T-helper 2 cell treated with Interferon-gamma antibody and Interleukin-4, amounts not matched to agents 5 μg/mL and 100 μg/mL, for 36 hours (primary cell): ENCODE measurements at places on chromosomes 11 and 22.

DNA sequence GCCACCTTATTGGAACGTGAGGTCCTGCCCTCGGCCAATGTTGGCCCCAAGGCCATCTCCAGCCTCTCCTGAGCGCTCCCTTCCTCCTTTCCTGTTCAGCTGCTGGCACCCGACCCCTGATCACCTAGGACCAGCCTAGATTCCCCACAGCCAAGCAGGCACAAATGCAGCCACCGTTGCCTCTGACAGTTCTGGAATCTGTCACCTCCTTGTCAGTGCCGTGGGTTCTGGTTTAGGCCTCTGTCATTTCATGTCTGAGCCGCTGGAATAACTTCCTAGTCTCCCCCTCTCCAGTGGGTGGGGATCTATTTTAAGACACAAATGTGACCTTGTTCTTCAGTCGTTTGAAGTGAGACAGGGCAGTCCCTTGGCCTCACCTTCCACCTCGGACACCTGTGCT lies 29.7 kb downstream of the FADS3 start:
- DNase-seq: no peak

- no peak for DNase-seq
Measured at GRCh38 chr11:38680166-38680565, 2082.1 kb upstream of the RAG2 start.

GRCh38 chr11:82229341-82229740 lies 504.3 kb downstream of the FAM181B start:
- no peak for DNase-seq

GRCh38 chr11:61494381-61494961 lies 14.1 kb upstream of the LRRC10B start:
- no peak for DNase-seq

DNA sequence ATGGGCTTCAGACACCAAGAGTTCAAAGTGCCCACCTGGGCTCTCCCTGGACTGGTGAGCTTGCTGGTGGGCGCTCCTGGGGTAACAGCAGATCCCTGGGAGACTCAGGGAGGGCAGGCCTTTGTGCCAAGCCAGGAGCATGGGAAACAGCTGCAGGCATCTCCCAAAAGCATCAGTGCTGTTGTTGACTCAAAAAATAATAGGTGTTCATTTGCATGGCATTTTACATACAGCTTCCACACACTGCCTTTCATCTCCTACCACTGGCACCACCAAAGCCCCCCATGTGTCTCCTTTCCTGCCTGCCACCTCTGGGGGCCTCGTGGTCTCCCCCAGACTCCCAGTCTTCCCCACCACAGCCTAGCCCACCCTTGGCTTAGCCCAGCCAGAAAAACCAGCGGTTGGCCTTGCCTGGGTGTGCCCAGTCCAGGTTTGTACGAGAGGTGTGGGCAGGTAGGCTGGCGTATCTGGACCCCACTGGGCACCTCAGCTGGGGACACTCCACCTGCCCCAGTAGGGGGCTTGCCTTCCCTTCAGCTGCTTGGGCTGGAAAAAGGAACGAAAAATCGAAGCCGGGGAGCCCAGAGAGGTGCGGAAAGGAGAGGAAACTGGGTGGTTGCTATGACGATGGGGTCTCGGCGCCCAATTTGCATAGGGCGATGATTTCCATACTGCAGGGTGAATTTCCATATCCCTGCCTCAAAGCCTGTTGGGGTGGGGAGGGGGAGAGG lies 15.0 kb downstream of the POU2F3 start:
- no peak for DNase-seq

- no peak for DNase-seq
Measured at GRCh38 chr11:112223121-112223520, 3.1 kb upstream of the PTS start.

DNA sequence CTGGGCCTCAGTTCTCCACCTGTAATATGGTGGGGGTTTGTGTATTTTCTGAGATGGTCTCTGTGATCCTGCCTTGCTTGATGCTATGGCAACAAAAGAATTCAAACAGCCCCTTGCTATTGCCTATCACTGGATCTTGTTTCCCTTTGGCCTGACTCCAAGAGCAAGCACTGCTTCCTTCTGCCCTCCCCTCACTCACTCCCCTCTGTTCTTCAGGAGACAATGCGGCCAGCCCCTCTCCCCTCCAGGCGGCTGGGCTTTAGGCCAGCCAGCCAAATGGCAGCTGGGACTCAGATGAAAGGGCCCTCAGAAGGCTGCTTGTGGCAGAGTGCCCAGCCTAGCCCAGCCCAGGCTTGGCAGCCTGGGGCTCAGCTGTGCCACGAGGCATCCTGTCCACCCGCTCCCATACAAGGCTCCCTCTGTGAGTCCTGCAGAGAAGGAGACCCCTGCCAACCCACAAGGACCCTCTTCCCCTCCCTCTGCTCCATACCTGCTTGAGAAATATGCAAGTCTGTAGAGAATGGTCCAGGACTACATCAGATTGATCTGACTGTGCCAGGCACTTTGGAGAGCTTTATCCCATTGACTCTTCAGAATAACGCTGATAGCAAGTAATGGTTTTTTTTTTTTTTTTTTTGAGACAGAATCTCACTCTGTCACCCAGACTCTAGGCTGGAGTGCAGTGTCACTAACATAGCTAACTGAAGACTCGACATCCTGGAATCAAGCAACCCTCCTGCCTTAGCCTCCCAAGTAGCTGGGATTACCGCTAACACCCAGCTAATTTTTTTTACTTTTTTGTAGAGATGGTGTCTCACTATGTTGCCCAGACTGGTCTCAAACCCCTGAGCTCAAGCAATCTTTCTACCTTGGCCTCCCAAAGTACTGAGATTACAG lies 7.6 kb upstream of the KCTD14 start:
- no peak for DNase-seq

- no peak for DNase-seq
Measured at GRCh38 chr11:71138737-71139425, 113.5 kb downstream of the SHANK2 start.

GRCh38 chr22:24427500-24428164 lies at the start of gene ADORA2A:
Gene ADORA2A (plus strand): TSS chr22:24427599. CDS start chr22:24433405, 5,806 bp downstream.
- peak; percentile 65 for DNase-seq

- DNase-seq: no peak
Measured at GRCh38 chr11:133047036-133047770, 485.1 kb downstream of the OPCML start.

- DNase-seq: no peak
Measured at GRCh38 chr22:50691521-50691920, 18.9 kb downstream of the SHANK3 start.

DNA sequence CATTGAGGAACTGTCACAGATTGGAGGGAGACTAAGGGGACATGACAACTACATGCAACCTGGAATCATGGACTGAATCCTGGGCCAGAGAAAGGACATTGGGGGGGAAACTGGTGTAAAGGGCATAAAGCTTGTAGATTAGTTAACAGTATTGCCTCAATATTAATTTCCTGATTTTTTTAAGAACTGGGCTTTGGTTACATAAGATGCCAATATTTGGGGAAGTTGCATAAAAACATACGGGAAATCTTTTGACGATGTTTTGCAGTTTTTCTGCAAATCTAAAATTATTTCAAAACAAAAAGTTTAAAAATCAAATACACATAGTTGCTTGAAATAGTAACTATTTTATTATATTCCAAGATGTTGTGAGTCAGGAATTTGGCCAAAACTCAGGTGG lies 2.9 kb upstream of the FOLR3 start:
- DNase-seq: no peak

- no peak for DNase-seq
Measured at GRCh38 chr11:34521265-34521664, 7.7 kb upstream of the ELF5 start.

- DNase-seq: peak; percentile 6
Measured at GRCh38 chr22:29580200-29580810, 608 bp downstream of the NIPSNAP1 start.

GRCh38 chr11:84558085-84558905 lies 1068.8 kb downstream of the DLG2 start:
- no peak for DNase-seq

DNA sequence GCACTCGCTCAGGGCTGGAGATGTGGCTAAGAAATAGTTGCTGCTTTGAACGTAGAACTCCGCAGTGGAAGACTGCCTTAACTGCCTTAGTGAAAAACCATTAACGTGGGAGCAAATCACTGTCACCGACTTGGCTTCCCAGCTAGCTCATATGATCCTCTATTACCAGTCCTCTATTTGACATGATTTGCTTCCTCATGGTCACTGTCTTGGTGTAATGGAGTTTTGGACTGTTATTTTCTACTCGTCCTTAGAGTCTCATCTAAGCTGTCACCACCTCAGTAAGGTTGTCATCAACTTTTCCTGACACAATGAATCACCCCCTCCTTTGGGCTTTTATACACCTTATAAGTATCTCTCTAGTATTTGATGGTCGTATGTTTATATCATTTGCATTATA lies 167.1 kb upstream of the NARS2 start:
- DNase-seq: no peak

DNA sequence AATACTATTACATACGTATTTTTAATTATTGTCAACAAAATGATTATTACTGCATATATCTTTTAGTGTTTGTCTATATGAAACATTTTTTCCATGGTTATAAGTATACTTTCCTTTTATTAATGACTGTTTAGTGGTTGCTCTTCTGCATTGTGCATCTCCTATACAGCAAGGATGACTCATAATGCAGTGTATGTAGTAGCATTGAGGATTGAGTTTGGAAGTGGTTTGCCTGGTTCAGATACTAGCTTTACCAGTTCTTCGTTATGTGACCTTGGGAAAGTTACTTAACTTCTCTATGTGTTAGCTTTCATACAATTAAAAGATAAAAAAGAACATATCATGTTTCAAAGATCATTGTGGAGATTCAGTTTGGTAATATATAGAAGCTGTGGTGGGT lies 44.1 kb downstream of the CHORDC1 start:
- DNase-seq: no peak

GRCh38 chr22:46053563-46054090 lies 76.7 kb upstream of the WNT7B start:
- peak; percentile 40 for DNase-seq

GRCh38 chr11:38796281-38796680 lies 2198.2 kb upstream of the RAG2 start:
- no peak for DNase-seq

GRCh38 chr22:17537155-17537554 lies 26.1 kb upstream of the SLC25A18 start:
- no peak for DNase-seq

GRCh38 chr11:34749666-34750659 lies 129.1 kb downstream of the EHF start:
- no peak for DNase-seq
